ENCODE measurements at places on chromosomes 6 and 20.

DNA sequence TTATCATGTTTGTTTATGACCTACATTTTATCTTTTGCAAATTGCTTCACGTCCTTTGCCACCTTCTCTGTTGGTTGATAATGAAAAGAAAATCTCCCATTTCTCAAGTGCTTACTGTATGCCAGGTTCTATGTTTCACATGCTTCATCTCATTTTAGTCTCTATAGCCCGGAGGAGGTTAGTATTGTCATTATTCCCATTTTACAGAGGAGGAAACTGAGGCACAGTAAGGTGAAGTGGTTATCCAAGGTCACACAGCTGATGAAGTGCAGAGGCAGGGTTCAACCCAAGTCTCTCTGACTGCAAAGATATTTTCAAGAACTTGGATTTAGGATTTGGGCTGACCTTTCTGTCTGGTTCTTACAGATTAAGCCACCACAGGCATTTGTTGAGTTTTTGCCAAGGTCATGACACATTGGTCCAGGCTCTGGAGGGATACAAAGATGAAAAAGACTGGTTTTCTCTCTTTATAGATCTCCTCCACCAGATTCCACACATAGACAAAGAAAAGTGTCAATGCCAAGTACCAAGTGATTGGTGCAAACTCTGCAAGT is 20.6 kb downstream of the CNBD2 start:
- DNase-seq: no peak

DNA sequence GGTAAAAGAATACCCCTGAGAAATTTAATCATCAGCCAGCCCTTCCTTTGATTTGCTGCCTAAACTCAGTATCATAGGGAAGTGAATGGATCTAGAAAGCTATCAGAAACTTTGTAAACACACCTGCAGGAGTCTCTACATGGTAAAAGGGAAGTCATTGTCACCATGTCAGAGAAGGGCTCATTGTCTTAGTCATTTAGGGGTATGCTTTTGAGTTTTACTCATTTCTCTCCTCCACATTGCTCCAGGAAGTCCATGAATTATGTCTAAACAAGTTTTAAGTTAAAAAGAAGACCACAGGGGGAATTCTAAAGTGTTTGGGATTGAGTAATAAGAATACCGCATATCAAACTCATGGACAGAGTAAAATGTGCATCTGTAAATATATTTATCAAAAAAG is 2.5 kb downstream of the SLC17A1 start:
- DNase-seq: no peak

DNA sequence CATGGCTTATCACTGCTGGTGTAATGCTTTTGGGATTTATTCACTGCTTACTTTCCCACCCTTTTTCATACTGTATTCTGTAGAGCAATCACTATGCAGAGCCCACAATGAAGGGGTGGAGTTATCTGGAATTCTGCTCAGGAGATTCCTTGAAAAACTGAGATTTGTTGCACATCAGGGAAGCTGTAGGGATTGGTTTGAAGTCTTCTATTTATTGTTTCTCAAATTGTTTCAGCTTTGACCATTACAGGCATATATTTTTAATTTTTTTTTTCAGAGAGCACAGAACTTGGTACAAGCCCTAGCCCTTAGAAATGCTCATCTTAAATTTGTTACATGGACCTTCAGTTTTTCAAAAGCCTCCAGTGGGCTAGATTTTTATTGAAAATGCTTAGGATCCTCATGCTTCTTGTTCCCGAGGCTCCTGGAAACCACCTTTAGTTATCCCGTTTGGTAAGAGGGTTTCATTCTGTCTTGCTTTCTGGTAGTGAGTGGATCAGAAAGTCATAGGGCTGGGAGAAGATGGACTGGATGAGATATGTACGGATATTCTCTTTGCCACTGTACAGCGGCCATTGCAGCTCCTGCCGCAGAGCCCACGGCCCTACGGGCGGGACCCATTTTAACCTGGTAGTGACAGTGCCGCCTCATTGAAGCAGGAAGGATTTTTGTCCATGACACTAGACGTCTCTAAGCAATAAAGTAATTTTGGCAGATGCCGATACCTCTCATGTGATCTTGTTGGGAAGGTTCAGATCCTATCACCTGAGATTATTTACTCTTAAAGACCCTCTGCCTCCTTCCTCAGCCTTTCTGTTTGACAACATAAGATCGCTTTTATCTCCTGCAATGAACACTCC is 45.3 kb upstream of the ZNF184 start:
- no peak for DNase-seq

- no peak for DNase-seq
Observed at GRCh38 chr6:150336299-150336698, 32.5 kb upstream of the IYD start.

DNA sequence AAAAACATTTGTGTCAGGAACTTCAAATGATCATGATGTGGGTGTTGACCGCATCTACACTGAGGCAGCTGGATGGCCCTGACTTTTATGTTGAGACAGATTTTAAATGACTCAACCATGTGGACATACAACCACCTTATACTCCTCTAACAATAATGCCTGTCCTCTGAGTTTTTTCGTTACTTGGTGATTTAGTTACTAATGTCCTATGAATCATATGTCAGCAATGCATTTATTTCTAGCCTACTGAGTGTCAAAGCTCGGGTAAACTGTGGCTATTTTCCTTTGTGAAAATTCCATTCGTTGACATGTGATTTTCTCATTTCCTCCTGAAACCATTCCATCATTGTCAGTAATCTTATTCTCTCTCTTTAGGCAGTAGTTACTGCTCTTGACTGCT is 38.9 kb upstream of the NKX2-4 start:
- no peak for DNase-seq

- DNase-seq: no peak
Observed at GRCh38 chr6:134878136-134878535, 71.8 kb downstream of the ALDH8A1 start.

- DNase-seq: no peak
Observed at GRCh38 chr6:11341867-11342266, 109.4 kb upstream of the NEDD9 start.

DNA sequence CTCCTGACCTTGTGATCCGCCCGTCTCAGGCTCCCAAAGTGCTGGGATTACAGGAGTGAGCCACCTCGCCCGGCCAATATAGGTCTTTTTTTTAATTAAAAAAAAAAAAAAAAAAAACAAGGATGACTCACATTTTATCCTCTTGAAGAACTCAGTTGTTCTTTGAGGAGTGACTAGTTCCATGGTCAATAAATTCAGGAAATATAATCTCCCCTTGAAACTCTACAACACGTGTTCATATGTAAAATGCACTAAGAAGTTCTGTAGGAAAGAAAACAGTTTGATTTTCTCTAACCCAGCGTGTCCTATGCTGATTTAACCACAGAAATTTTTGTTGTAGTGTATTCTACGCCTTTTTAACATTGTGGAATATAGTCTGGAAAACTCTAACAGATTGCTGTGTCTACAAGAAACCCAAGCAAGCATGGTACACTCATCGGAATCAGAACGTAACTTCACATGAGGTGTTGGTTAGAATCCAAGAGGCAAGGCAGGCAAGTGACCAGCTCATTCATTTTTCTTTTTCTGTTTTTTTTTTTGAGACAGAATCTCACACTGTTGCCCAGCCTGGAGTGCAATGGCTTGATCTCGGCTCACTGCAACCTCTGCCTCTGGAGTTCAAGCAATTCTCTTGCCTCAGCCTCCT is 79.0 kb upstream of the ZNF217 start:
- no peak for DNase-seq

GRCh38 chr6:169194737-169195136 is 58.9 kb downstream of the THBS2 start:
- DNase-seq: no peak
